Iris pigment epithelial cell (primary cell): ENCODE measurements at places on chromosomes 7 and 10.

DNA sequence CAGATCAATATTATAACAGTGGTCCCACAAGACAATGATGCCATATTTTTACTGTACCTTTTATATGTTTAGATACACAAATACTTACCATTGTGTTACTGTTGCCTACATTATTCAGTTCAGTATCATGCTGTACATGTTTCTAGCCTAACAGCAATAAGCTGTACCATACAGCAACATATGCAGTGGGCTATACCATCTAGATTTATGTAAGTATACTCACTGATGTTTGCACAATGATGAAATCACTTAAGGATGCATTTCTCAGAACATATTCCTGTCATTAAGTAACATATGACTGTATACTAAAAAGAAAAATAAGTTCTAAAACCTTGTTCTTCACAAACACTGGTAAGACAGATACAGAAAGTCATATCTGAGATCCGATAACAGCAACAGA is 468.6 kb upstream of the SEMA3A start:
- DNase-seq: peak; percentile 22

DNA sequence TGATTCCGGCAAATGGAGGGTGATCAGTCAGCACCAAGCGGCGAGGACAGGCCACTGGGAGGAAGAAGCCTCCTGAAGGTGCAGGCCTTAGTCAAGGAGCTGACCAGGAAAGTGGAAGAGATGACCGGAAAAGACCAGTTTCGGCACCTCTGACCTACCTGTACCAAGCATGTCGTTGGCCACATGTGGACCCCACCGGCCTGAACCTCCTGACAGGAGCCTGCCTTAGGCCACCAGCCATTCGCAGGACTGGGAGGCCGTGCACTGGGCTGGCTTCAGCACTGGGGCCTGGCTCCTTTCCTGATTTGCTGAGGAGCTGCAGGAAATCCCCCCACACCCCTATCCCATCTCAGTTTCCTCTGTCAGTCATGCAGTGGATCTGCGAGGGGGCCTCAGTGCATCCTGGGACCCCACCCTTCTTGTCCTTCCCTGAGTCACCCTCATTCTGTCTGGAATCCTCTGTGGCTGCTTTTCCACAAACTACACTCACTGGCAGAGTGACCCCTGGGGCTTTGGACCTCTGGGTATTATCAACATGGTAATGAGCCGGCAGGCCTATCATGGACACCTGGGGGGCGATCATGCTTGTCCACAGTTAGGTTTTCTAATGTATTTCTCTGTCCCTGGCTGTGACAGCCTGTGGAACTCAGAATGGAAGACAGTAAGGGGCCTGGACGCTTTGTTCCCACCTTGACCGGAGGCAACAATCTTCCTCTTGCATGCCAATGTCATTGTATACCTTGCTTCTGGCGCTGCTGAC is 33.0 kb downstream of the RAMP3 start:
- DNase-seq: no peak

- no peak for DNase-seq
Measured at GRCh38 chr7:159076333-159076732, 68.3 kb downstream of the VIPR2 start.

- no peak for DNase-seq
Measured at GRCh38 chr7:124768525-124768924, 2.9 kb upstream of the GPR37 start.

- no peak for DNase-seq
Measured at GRCh38 chr10:79404690-79405131, 40.7 kb downstream of the ZCCHC24 start.
